Panc1 (cell line): ENCODE measurements at places on chromosomes 5 and 9. TPM values are rescaled to one million over a fixed set of nuclear protein-coding genes. Genes with fewer than 3 reads are reported as not detected.

SERF1A gene
- total RNA-seq, result 5.1 TPM

DNA sequence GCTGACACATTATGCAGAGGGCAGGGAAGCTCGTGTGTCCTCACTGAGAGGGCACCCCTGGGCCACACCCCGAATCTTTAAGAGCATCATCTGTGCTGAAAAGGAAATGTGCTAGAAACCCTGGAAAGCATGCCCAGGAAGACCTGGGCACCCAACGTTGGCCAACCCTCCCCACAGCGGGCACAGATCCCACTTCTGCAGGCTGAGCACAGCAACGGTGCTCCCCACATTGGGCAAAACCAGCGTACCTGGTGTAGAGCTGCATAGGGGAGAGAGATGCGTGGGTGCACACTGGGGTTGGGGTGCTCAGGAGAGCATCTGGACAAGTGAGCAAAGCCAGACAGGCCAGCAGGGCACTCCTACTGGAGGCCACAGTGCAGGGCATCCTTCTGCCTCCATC lies 32.6 kb downstream of the ROR2 start:
- no peak for DNase-seq

CPLANE1 gene
- 18.1 TPM for total RNA-seq

FGFR4 gene
- total RNA-seq, result 7.5 TPM

- no peak for DNase-seq
Observed at GRCh38 chr9:98530275-98530674, 178.5 kb downstream of the GABBR2 start.

DNA sequence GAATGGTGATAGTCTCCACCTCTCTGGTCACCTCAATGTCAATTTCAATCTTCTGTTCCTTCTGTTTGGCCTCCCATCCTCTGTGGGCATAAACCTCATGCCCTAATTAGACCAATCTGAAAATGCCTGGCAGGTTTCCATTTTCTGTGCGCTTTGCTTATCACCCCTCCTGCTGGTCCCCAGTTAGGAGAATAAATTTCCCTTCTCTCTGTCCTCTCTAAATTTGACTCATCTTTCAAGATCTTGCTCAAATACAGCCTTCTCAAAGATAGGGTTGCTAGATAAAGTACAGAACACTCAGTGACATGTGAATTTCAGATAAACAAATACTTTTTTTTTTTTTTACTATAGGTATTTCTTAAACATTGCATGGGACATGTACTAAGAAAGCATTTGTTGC lies 69.4 kb upstream of the CD180 start:
- DNase-seq, result no peak

DNA sequence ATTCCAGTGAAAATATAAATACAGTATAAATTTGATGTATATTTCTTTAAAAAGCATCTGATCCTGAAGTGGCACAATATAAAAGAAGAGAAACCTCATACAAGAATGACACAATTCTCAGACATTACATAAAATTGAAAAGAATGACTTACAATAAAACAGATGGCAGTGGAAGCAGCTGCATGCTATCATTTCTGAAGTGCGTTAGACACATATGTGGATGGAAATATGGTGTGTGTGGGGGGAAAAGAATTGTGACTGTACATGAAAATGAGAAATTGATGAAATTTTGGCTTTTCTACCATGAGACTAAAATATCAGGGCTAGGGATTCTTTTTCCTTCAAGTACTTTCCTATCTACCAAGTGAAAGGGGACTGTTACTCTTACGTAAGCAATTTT lies 45.9 kb upstream of the CDH18 start:
- no peak for DNase-seq

DNA sequence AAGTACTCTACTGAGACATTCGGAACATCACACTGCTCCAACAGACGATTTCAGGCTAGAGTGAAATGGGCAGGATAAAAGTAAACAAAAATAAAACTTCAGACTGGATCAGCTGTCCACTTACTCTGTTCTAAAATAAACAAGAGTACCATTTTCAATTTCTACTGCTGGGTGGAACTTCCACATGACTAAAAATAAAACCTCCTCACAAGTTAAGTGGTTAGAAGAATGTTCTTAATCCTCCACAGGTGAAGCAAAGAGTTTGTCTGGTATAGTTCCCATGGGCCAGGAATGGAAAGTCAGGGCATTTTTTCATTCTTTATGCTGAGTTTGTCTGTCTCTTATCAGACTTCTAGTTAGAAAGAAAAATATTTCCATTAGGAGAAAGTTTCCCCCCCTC lies 15.7 kb downstream of the NUDT12 start:
- DNase-seq, result no peak

DNA sequence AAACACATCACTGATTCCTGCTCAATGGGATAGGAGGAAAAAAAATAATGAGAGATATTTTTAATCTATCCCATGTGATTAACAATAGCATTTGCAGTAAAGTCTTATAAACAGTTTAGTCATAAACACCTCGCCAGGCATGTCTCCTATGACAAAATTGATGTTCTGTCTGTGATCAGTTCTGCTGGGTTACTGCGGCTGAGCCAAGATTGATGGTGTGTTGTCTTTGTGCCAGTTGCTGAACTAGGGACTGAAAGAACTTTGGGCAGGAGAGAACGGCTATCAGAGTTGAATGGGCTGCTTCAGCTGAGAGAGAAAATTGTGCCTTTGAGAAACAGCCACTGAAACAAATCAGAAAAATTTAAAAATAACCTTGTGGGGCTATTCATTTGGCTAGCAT lies 37.3 kb upstream of the MAMDC2 start:
- DNase-seq, result no peak

DNA sequence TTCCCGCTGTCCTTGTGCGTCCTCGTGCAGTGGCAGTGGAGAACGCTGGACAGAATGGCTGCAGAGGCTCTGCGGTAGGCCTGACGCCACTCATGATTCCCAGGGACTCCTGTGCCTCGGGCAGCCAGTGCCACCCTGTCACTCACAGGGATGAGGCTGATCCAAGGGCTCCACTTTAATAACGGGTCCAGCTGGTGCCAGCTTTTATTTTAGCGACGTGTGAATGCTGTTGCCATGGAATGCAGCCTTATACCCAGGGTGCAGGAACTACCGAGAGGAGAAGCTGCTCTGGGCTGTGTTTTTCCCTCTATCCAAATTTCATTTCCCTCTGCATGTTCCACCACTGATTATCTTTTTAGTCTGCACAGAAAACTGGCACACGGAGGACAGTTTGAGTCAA lies 15.8 kb upstream of the NTNG2 start:
- no peak for DNase-seq

DNA sequence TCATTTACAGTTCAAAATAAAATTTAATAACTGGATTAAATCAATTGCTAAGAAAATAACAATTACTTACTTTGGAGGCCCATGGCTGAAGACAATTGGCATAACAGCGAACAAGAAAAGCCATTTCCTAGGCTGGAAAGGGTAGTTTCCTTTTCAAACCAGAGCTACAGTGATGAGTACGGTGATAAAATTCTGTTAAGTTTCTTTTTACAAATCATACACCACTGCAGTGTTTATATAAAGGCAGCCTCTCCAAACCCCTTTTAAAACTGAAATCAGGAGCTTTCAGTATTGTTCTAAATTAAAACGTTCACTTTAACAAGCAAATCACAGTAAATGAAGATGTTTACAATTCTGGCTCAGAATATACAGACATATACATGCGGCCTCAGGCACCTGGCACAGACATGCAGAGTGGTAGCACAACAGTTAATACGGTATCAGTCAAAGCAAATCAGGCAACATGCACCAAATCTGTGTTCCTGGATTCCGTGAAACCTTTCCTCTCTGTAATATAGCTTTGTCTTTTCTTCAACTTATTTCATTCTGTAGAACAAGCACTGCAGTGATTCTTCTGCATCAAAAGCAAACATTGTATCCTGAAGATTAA lies 102.9 kb downstream of the RAPGEF6 start:
- no peak for DNase-seq

HDHD3 gene
- 14.5 TPM for total RNA-seq

GRCh38 chr5:89351975-89352374 lies 469.0 kb upstream of the MEF2C start:
- DNase-seq, result no peak

GRCh38 chr5:64417390-64417789 lies 88.4 kb upstream of the RGS7BP start:
- DNase-seq, result no peak
